Activated T-cell treated with anti-CD3 and anti-CD28 coated beads, Interleukin-2, amount 50 U/mL, for 48 hours (primary cell): ENCODE measurements at places on chromosomes 3 and 15.

DNA sequence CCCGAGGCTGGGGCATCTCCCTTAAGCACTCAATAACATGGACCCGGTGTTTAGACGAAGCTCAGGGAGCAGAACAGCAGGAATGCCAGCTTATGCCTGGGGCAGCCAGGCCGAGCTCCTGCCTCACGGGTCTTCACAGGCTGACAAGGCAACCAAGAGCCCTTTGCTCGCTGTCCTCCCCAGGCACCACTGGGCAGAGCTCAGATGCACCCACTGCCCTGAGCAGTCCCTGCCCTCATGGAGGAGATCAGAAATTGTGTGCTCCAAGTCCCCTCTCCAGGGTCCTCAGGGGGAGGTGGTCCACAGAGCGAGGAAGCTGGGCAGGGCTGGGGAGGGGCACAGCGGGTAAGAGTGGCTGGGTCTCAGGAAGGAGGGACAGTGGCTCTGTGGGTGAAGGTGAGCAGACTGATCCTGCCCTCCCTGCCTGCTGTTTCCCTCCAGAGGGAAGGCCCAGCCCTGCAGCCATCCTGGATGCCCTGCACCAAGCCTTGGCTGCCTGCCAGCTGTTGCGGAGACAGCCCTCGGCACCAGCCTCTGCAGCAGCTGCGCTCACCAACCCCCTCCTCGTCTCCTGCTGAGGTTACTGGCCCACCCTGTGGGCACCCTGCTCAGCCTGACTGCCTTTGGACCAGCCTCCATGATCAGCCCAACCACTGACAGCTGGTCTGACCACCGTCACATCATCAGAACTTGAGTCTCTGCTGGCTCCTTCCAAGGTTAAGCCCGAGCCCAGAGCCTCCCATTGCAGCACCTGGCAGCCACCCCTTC, 21.1 kb upstream of the GP9 start:
- DNase-seq, result no peak

DNA sequence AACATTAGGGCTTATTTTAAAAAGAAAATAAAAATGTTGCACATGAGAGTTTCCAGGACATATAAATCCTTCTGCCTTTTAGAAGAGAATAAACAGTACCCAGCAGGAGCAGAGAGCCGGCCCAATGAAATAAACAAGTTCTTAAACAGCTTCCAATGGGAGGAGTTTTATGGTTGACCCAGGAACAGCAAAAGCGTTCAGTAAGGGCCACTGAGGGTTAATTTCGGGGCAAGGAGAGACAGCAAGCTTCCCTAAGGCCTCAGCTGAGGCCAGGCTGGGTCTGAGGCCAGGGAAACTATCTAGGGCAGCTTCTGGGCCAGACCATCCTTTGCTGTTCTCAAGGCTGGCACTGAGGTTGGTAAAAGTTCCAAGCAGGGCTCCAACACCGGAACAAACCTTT, 3.4 kb downstream of the PDZRN3 start:
- DNase-seq, result no peak

- no peak for DNase-seq
Measured at GRCh38 chr3:14451844-14452739, 49.7 kb downstream of the SLC6A6 start.

- no peak for DNase-seq
Measured at GRCh38 chr3:37984596-37984995, 6.0 kb upstream of the VILL start.

DNA sequence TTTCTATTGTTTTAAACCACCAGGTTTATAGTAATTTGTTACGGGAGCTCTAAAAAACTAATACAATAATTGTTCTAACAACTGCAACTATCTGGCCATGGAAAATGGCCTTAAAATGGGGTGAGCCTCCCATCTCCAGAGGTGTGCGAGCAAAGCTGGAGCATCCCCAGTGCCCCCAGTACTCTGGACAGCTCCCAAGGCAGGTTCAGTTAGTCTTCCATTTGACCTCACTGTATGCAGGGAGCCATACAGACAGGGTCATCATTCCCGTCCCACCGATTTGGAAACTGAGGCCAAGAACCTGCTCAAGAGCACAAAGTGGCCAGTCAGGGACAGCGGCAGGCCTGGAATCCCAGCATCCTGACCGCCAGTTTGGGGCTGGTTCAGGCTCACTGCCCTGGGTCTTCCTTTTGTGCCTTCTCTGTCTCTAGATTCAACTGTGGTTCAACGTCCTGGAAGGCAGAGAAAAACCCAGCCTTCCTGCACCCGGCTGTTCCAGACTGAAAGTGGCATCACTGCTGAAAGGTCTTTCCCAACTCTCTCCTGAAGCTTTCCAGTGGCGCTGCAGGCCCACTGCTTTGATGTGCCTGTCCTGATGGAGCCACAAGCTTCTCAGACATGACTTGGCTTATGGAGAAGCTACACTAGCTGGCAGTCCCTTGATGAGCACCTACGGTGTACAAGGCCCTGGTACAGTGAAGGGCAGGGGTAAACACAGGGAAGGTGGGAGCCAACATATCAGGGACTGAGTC, 76.6 kb upstream of the LINGO1 start:
- DNase-seq, result no peak

DNA sequence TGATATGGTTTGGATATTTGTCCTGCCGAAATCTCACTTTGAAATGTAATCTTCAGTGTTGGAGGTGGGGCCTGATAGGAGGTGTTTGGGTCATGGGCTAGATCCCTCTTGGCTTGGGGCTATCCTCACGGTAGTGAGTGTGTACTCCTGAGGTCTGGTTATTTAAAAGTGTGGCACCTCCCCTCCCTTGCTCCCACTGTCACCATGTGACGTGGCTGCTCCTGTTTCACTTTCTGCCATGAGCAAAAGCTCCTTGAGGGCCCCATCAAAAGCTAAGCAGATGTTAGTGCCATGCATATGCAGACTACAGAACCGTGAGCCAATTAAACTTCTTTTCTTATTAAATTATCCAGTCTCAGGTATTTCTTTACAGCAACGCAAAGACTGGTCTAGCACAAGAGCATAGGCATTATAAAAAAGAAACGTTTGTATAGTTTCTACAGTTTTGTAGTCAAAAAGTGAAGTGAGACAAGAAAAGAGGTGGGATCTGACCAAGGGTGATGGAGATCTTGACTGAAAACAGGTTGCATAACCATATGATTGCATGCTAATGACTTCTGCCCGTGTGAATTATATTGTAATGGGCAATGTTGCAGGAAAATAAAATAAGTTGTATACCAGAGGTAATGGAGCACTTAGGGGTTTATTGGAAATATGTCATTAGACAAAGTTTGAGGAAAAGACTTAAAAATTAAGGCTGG, 28.5 kb upstream of the CLASP2 start:
- DNase-seq, result no peak

GRCh38 chr15:62121273-62122015, 43.6 kb downstream of the C2CD4B start:
- DNase-seq, result no peak

DNA sequence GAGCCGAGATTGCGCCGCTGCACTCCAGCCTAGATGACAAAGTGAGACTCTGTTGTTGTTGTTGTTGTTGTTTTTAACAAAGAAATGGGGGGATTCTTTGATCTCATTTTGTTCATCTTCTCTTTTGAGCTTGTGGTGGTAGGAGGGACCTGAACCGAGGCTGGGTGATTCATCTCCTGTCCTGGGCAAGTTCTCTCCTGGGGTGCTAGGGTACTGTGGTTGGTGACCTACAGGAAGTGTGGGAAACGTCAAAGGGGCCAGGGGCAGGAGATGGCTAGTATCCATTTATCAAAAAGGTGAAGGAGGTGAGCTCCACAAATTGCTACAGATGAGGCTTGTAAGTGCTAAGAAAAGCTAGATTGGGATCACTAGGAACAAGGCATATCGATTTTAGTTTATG, 14.3 kb downstream of the PPCDC start:
- DNase-seq, result no peak

- DNase-seq, result no peak
Measured at GRCh38 chr3:49030321-49030720, 1.1 kb upstream of the IMPDH2 start.

GRCh38 chr15:52495125-52495524, 33.6 kb downstream of the MYO5A start:
- DNase-seq, result no peak

DNA sequence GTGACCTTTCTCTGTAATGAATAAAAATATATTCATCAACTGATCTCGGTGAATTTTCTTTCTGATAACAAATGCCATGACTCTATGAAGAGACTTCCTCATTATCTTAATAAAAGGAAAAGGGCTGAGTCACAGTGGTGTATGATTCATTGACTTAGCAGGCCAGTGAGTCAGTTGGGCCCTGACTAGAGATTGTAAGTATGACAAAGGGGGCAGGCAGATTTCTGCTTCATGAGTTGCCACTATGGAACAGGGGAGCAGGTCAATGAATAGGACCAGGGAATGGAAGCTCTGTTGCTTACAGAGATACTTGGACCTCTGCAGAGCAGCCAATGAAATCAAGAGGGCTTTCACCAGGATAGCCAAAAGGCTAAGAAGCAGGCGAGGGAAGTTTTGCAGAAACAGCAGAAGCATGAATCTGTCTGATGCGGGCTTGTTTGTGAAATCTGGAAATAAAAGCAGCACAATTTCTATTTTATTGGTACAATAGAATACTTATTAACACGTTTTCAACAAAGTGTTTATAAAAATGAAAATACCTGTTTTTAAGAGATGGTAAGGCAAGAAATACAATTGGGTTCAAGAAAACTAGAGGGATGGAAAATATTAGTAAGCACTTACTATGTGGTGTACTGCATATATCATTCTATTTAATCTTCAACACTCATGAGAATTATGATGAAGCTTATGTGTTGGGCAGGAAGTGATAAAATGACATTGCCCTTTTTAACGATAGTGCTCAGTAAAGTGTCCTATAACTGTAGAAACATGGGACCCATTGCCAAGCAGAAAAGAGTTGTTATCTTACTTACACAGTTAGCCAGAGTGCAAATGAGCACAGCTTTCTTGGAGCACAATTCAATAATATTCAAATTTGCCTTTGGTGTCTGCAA, 169.8 kb upstream of the MYRIP start:
- DNase-seq, result peak; percentile 19

- DNase-seq, result no peak
Measured at GRCh38 chr3:59246719-59247401, 197.0 kb upstream of the CFAP20DC start.

DNA sequence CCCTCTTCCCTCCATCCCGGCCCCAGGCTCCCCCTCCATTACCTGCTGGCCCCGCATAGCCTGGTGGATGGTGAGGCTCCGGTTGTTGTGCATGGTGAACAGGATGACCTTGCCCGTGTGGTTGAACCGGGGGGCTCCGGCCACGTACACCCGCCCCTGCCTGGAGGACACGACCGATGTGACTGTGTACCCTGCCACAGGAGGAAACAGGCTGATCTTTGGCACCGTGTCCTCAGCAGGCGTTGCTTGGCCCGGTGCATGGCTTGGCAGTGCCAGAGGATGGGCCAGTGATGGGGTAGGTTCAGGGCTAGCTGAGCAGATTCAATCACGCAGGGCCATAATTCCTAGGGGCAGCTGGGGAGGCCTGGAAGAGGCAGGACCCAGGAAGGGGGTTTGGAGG, 58.1 kb downstream of the FEM1B start:
- DNase-seq, result no peak

DNA sequence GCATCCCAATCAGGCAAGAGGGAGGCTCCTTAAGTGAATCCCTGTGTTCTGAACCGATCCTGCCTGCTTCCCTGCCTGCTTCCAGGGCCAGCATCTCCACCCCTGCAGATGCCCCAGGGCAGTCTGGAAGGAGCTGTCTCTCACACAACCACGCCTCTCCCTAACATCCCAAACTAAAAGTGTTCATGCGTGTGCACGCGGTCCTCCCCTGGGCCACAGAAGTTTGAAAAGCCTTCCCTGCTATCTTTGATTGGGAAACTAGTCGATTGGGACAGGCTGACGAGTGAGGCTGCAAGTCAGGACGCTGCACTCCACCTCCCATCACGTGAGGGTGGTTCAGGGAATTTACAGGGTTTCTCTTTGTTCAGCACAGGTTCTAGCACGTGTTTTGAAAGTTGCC, 340.9 kb upstream of the ICE2 start:
- DNase-seq, result no peak

DNA sequence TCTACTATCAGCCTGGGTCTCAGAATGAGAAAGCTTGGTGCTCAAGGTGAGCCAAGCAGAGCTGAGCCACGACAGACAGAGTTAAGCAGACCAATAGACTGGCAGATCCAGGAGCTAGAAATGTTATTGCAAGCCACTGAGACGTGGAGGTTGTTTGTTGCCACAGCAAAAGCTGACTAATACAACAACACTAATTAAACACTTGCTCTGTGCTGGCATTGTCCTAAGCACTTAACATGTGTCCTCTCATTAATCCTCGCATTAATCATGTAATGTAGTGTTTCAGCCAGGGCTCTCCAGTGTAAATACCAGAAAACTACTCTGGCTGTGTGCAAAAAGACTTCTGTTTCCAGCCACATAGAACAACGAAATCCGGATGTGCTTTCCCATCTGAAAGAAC, 11.6 kb upstream of the SPSB4 start:
- no peak for DNase-seq
